ENCODE measurements at places on chromosomes 5 and 9. TPM values are rescaled to one million over a fixed set of nuclear protein-coding genes. Genes with fewer than 3 reads are reported as not detected.
A peak's percentile ranks its signal among the peaks of the same experiment; 100 is the strongest.

DNA sequence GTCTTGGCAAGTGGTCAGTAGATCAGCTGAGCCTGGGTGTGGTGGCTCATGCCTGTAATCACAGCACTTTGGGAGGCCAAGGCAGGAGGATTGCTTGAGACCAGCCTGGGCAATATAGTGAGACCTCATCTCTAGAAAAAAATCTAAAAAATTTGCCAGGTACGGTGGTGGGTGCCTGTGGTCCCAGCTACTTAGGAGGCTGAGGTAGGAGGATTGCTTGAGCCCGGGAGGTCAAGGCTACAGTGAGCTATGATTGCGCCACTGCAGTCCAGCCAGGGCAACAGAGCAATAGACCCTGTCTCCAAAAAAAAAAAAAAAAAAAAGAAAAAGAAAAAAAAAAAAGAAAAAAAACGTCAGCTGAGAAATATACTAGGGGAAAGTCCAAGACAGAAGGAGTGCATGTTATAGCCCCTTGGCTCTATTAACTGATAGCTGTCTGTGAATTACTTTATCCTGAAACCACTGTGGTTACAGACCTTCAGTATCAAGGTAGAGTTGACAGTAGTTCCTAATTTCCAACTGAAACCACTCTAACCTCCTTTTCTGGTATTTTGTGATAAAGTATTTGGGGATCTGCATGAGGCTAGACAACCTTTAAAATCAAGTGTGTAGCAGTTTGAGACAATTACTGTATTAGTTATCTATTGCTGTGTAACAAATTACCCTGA, 2.3 kb upstream of the INIP start:
- no peak for DNase-seq

DNA sequence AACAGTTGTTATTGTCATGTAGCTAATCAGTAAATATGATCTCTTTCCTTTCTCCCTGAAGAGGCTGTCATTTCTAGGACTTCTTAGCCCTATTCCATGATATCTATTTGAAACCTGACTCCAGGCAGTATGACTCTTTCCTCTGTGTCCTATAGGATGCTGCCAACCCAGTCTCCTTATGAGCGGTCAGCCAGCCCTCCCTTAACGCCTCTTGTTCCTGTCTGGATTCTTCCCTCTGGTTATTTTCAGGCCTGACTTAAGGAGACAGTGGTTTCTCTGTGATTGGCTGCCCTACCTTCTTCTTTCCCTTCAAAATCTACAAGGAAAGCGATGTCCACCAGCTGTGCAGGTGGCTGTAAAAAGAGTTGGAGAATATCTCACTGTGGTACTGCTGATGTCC, 19.4 kb upstream of the C5orf63 start:
- DNase-seq, result no peak

Gene IL13
- polyA plus RNA-seq, result not detected

Gene CATSPER3
- 0.87 TPM for polyA plus RNA-seq

Gene FOXD1
- polyA plus RNA-seq, result 0.76 TPM

DNA sequence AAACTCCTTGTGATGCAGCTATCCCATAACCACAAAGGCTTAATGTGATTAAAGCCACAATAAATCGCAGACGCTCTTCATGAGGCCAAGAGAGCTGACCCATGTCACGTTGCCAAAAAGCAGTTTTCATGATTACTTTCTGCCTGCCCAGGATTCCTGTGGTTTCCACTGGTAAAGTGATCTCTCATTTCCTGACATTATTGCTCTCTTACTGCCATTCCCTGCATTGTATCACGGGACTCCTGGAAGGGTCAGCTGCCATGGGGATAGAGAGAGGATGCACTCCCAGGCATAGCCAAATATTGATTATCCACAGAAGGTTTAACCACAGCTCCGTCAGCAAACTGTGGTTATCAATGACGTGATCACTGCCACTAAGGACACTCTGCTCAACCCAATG, 103.8 kb upstream of the SLC1A3 start:
- no peak for DNase-seq

DNA sequence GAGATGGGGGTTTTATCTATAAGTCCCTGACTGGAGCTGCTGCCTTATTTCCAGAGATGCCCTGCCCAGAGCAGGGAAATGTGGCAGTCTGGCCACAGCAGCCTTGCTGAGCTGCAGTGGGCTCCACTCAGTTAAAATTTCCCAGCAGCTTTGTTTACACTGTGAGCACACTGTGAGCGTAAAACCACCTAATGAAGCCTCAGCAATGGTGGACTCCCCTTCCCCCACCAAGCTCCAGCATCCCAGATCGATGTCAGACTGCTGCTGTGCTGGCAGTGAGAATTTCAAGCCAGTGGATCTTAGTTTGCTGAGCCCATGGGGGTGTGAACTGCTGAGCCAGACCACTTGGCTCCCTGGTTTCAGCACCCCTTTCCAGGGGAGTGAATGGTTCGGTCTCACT, 208.7 kb upstream of the RAI14 start:
- no peak for DNase-seq

- DNase-seq, result no peak
Measured at GRCh38 chr5:102991802-102992201, 128.1 kb downstream of the GIN1 start.

DNA sequence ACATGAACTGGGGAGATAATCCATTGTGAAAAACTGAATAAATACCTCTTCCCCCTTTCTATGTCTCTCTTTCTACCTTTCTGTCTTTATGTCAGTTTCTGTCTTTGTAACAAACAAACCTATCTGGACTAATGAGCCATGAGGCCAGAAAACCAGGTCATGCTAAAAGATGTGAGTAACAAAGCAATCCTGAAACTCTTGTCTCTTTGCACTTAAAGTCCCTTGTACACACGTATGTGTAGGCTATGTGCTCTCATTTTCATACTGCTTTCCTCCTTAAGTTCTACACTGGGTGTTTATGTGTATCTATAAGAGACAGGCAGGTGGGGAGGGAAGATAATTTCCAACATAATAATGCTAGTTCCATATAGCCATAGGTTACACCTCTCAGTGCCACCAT, 123.8 kb upstream of the PTGER4 start:
- no peak for DNase-seq

DNA sequence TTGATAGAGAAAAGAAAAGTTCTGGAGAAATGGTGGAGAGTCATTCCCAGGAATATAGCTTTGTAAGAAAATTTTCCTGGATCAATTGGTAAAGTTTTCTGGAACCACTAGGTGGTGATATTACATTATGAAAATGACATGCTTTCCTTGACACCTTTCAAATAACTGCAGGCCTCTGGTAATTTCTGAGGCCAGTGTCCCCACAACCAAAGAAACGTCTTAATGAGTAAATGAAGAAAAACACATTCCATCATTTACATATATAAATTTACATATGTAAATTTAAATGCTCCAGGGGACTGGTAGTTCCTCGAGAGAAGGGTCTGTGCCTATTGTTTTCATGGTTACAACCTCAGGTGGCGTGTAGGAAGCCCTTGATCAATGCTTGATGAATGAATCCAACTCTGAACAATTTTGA, 17.2 kb upstream of the RGS3 start:
- DNase-seq, result no peak

DNA sequence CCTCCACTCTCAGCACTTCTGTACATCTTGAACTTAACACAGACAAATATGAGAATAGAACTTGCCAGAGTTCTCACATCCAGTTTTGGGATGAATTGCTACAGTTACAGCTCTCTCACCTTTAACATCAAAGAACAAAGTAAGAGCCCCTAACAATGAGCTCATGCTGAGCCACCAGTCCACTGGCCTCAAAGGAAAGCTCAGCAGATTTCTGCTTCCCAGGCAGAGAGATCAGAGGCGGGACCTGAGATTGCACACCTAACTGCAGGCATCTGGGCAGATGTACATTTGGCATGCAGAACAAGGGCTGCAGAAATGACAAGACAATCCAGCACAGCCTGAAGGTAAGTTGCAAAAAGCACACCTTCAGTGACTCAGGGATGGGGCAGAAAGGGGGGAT, 300.9 kb downstream of the MRPS30 start:
- DNase-seq, result no peak

GRCh38 chr9:68493958-68494577, 46.6 kb downstream of the TMEM252 start:
- no peak for DNase-seq

Gene CSF1R
- polyA plus RNA-seq, result 22.9 TPM

Gene CD274
- polyA plus RNA-seq, result 1.2 TPM

DNA sequence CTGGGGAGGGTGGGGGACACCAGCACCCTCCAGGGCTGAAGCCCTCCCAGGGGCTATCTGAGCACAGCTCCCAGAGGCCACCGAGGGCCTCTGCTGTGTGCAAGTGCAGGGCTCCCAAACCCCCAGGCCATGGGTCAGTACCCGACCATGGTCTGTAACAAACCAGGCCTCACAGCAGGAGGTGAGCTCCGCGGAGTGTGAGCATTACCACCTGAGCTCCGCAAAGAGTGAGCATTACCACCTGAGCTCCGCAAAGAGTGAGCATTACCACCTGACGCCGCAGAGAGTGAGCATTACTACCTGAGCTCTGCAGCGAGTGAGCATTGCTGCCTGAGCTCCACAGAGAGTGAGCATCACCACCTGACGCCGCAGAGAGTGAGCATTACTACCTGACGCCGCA, 152.9 kb upstream of the IRX2 start:
- DNase-seq, result no peak

GRCh38 chr9:83505282-83505681, 32.9 kb downstream of the FRMD3 start:
- DNase-seq, result no peak

DNA sequence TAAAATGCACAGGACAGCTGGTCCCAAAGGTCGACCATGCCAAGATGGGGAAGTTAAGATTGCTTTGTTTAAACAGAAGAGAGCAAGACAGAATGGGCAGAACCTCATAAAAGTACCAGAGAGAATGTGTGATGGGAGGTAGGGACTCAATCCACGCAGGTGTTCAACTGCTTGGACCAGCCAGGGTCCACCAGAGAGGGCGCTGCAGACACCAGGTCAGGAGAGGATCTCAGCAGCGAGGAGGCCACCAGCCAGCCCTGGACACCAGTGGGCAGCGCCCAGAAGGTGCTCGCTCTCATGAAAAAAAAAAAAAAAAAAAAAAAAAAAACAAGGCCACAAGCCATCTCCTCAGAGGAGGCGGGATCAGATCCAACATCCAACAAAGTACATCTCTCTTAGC, 81.8 kb downstream of the SHC3 start:
- DNase-seq, result no peak

DNA sequence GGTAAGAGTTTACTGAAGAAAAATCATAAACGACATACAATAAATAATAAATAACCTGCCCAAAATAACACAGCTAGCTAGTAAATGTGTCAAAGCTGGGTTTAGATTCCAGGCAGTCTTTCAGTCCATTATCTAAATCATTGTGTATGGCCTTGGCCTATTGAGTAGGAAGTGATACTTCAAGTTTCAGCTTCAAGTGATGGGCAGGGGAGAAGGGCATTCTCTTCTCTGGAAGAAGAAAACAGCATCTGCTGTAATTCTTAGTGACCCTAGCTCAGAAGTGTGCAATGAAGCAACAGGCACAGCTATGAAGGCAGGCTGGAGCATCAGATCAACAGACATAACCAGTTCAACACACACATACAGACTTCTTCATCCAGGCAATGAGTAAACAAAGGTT, 42.5 kb downstream of the FNIP1 start:
- no peak for DNase-seq

- DNase-seq, result peak; percentile 64
Measured at GRCh38 chr9:127096208-127096607, 26.2 kb downstream of the ANGPTL2 start.

Gene ZFAND5
- polyA plus RNA-seq, result 140 TPM

- no peak for DNase-seq
Measured at GRCh38 chr5:172691886-172692285, 50.8 kb downstream of the NEURL1B start.

Gene SCGB3A2
- not detected for polyA plus RNA-seq

DNA sequence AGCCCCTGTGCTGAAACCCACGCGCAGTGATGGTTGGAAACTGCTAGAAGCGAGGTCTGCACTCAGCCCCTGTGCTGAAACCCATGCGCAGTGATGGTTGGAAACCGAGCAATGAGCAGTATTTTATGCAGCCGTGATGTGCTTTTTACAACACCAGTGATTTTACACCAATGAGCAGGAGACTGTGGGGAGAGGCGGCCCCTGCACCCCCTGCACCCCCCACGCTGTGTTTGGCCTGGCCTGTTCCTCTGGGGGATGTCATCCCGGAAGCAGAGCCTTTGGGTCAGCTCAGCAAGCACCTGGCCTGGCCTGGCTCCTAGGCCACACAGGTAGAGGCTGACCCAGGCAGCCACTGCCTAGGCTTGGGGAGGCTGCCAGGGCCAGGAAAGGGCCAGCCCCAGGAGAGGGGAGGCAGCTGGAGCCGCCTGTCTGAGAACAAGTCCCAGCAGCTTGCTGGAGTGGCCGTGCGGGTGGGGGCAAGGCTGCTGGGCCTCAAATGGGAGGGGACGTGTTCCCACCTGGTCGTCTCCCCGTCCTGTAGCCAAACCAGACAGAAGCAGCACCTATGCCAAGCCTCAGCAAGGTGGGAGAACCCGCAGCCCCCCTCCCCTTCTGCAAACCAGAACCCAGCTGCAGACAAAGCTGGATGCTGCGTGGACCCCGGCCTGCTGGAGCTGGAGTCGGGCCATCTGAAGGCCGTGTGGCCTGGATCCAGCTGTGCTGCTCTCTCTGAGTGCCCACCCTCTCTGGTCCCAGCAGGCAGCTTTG, 46.8 kb downstream of the DBH start:
- DNase-seq, result peak; percentile 22

Gene CCDC171
- 2.1 TPM for polyA plus RNA-seq

- DNase-seq, result no peak
Measured at GRCh38 chr5:130773813-130774212, 391.2 kb downstream of the HINT1 start.

Gene SPAG8
- polyA plus RNA-seq, result 2.3 TPM

GRCh38 chr5:73486119-73486899, 11.9 kb upstream of the BTF3 start:
- DNase-seq, result no peak

Gene SLCO4C1
- 2.3 TPM for polyA plus RNA-seq

- DNase-seq, result no peak
Measured at GRCh38 chr5:142618130-142618523, 67.8 kb downstream of the FGF1 start.

Gene GABRA1
- not detected for polyA plus RNA-seq

GRCh38 chr5:107671742-107672210, 1.0 kb upstream of the EFNA5 start:
- DNase-seq, result no peak

Gene TIFAB
- 0.23 TPM for polyA plus RNA-seq

GRCh38 chr5:2047341-2047927, 164.7 kb upstream of the IRX4 start:
- no peak for DNase-seq

- no peak for DNase-seq
Measured at GRCh38 chr5:139446956-139447779, 7.8 kb upstream of the DNAJC18 start.

Gene PCDHAC1
- polyA plus RNA-seq, result 0.04 TPM

- DNase-seq, result no peak
Measured at GRCh38 chr5:108687595-108688200, 60.0 kb upstream of the FER start.

Gene LHX3
- polyA plus RNA-seq, result not detected

Gene GABRA6
- polyA plus RNA-seq, result not detected

Gene PAPPA
- polyA plus RNA-seq, result 0.49 TPM

GRCh38 chr5:136007271-136007670, 21.5 kb upstream of the TGFBI start:
- DNase-seq, result no peak

Gene ADGRV1
- polyA plus RNA-seq, result 0.92 TPM

GRCh38 chr5:117144086-117144485, 569.5 kb upstream of the SEMA6A start:
- DNase-seq, result no peak
